ENCODE measurements at places on chromosomes 2 and 18.

DNA sequence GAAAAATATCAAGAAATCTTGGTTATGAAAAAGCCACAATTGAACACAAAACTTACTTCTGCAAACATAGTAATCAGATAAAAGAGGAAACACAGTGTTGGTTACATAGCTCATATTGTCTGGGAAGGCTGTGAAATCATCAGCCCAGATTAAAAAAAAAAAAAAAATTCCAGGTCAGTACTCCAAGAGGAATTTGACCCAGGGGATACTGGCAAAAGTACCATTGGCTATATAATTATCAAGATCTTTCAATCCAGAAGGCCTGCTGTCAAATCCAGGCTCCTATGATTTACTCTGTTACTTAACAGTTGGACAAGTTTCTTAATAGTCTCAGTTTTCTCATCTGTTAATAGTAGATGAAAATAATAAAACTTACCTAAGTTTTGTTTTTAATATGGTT, 12.9 kb upstream of the IKZF2 start:
- DNase-seq = no peak

- DNase-seq = no peak
These were observed 40.3 kb downstream of the TNFRSF11A start for GRCh38 chr18:62365420-62365819.

GRCh38 chr18:13445241-13445897, 226.8 kb downstream of the LDLRAD4 start:
- DNase-seq = no peak

DNA sequence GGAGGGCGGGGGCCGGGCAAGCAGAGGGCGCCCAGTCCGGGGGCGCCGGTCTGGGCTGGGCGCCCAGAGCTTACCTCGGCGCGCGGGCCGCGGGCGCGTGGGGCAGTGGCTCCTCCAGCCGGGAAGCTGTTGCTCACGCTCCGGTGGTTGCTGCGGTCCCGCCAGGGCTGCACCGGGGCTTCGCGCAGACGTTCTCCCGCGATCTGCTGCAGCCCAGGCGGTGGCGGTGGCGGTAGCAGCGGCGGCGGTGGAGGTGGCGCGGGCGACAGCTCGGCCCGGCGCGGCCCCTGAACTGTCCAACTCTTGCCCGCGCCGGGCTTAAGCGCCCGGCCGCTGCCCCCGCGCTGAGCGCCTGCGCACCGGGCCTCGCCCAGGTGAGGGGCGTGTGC, 391 bp downstream of the ZNF385B start:
- no peak for DNase-seq

DNA sequence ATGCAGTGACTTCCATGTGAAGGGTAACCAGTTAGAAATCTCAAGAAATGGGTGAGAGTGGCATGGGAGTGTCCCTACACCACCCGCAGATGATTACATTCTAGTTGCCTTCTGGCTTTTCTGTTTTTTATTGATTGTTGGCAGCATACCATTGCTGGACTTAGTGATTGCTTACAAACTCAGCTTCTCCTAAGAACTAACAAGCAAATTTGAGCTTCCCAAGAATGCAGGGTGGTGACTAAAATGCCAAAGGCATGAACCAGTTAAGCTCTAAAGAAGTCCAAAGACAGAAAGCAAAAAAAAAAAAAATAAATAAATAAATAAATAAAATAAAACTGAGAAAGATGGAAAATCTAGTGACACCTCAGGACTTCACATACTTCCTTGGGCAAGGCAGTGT, 245.5 kb upstream of the PARD3B start:
- DNase-seq = no peak

- no peak for DNase-seq
These were observed 58.5 kb downstream of the NCKAP5 start for GRCh38 chr2:133509777-133510176.

DNA sequence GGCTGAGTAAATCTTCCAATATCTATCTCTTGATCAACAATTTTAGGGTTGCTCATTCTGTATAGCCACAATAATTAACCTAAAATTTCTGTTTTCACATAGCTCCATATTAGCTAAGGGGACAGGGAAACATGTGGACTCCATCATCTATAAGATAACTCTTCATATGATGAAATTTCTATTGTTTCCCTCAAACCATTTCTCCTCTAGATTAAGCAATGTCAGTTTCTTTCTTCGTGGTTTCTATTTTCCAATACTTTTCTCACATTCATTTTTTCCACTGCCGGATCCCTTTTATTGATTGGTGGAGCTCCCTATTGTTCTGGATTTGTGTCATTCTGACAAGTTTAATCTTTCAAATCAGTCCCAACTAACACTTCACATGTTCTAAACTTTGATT, 1221.3 kb upstream of the ZEB2 start:
- DNase-seq = no peak

GRCh38 chr2:88443353-88443938, 9.0 kb downstream of the FOXI3 start:
- DNase-seq = no peak

DNA sequence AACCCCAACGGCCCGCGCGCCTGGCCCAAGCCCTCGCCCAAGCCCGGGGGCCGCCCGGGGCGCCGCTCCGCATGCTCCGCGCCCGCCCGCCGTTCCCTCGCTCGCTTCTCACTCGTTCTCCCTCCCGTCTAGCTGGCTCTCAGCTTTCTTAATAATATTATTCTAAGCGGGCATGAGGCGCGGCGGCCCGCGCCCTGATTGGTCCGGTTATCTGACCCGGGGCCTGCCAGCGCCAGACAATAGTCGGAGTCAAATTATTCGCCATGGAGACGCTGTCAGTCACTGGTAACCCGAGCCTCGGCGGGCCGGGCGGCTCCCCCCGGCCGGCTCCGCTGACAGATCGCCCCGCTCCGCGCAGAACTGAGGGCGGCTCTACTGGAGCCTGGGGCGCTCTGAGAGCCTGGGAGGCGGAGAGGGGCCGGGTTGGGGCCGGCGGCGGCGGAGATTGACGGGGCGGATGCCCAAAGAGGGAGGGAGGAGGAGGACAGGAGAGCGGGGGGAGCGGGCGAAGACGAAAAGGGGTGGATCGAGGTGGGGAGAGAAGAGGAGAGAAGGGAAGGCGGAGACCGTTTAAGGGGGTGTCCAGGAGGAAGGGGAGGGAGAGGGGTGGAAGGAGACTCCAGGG, at the start of gene SIX2:
Gene SIX2, minus strand, starts transcription at position 150 of the 625 bp plus-strand sequence. CDS start 342 bp downstream, outside the sequence.
- DNase-seq = no peak

GRCh38 chr18:32714571-32715148, 58.2 kb downstream of the KLHL14 start:
- DNase-seq = no peak

DNA sequence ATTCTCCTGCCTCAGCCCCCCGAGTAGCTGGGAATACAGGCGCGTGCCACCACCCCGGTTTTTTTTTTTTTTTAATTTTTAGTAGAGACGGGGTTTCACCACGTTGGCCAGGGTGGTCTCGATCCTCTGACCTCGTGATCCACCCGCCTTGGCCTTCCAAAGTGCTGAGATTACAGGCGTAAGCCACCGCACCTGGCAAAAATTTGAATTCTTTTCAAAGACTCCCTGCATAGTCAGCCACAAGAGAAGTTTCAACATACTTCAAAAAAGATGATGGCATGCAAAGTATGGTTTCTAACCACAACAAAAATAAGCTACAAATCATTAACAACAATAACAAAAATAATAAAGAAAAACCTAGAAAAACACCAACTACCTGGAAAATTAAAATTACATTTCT, 22.0 kb downstream of the HYCC2 start:
- no peak for DNase-seq

DNA sequence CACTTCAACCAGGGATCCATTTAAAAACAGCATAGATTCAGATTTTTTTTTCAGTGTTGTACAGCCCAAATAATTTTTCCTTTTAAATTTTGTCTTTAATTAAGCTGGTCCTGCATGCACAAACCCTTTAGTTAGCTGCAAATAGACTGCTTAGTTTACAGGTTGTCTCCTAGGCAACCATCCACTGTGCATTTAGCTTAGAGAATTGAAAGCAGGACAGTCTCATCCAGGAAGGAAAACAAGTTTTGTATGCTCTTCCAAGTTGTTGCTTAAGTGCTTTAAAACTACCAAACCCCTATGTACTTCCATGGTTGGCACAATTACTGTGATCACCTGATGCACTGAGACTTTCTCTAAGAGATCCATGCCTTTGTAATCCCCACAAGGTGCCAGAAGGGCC, at the start of gene MAP3K19:
Gene MAP3K19, minus strand, starts transcription at position 148 of the 400 bp plus-strand sequence. CDS start 22,800 bp downstream, outside the sequence.
- DNase-seq = no peak

DNA sequence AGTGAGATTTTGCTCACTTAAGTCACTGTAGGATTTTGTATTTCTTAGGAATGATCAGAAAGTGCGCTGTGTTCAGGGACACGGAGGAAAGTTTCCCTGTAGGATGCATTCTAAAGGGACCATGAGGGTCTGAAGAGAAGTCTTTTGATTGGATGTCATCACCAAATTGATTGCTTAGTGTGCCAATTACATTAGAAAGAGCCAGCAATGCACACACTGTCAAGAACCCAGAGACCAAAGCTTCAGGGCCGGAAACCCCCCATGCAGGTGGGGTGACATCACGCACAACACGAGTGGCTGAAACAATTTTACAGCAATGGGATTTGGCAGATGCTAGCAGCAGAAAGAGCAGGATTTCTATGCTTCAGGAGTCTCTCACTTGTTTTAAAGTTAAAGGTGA, 242.4 kb downstream of the NAPG start:
- no peak for DNase-seq

DNA sequence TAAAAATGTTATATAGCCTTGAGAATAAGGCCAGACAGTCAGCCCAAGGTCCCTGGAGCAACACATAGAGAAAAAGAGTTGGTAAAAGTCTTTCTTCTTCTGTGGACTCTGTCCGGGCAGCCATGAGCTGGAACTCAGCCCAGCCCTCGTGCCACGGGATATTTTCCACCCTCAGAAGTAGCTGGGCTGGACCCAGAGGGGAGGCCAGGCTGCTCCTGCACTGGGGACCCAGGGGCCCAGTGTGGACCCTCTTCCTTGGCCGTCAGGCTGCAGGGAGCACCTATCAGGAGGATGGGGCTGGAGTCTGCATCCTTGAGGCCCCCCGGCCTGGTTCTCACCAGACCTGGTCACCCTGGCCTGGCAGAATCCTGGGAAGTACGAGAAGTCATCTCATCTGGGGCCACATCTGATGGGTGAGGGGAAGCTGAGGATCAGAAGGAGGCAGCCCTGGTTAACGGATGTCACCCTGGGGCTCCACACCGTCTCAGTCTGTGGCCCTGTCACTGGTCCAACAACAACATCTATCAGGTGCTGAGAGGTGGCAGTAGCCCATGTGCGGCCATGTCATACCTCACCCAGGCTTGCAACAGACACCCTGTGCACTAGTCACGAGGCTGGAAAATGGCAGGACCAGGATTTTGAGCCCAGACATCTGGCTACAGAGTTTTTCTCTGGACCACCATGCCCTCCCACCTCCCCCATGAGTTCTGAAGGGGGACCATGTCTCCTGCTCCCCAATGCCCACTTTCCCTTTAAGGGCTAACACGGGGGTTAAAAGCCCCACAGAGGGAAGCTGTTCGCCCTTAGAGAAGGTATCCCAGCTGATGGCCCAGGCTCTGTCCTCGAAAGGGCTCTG, 33.0 kb downstream of the SDC1 start:
- no peak for DNase-seq

GRCh38 chr2:9416267-9416961, 6.9 kb downstream of the ITGB1BP1 start:
- no peak for DNase-seq

- no peak for DNase-seq
These were observed 5.8 kb downstream of the MAPRE3 start for GRCh38 chr2:26976237-26976636.

- peak; percentile 43 for DNase-seq
These were observed 780 bp downstream of the HTRA2 start for GRCh38 chr2:74530239-74531187.

- no peak for DNase-seq
These were observed 53.4 kb downstream of the FHOD3 start for GRCh38 chr18:36350839-36351469.

- DNase-seq = no peak
These were observed 69.5 kb downstream of the IL1R2 start for GRCh38 chr2:102061286-102061699.

DNA sequence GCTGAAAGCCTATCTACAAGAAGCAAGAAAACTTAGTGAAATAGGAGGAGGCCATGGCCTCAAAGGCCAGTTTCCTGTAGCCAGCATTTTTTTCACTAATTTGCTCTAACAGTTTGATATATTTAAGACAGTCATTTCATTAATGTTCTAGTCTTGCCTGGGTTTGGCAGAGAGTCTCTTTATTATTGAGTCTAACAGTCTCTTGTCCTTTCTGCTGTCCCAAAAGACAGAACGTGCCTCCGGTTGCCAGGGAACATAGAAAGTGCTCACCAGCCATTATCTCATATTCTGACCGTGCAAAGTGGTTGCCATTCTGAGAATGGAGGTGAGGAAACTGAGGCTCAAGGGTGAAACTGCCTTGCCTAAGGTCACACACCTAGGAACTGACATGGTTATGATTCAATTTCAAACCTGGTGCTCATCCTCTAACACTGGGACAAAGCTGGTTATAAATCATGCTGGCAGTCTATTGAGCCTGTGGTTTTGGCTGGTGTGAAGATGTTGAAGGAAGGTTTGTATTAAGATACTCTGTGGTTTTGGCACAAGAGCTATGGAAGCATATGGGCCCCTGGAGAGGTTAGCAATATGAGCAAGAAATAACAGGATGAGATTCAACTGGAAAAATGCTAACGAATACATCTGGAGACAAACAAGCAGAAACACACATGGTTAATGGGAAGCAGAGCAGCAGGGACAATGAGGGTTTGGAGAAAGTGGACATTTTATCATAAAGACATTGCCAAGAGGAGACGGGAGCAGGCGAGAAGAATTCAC, 903.3 kb upstream of the KLHL29 start:
- no peak for DNase-seq

- no peak for DNase-seq
These were observed 1434.4 kb downstream of the LRP1B start for GRCh38 chr2:140696449-140696848.

- DNase-seq = no peak
These were observed 34.1 kb upstream of the MC4R start for GRCh38 chr18:60406721-60407120.

DNA sequence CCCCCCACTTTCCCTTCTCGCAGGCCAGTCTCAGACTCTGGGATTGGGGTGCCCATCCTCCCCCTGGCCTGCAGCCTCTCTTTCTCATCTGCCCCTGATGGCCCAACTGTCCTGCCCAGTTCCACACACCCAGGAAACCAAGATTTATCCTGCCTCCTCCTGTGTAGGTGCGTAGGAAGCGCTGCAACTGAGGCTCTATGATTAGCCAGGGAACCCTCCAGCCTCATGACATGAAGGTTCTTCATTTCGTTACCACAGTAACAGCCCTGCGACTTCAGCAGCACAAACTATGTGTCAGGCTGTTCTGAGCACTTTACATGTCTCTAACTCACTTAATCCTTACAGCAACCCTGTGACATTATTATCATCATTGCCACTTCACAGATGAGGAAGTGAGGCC, 305.9 kb downstream of the CELF4 start:
- no peak for DNase-seq

Data from activated CD4-positive, alpha-beta T cell treated with anti-CD3 and anti-CD28 coated beads, Interleukin-2, amount 50 U/mL, for 1 hour (primary cell).